ENCODE measurements at places on chromosomes 3 and 15.

GRCh38 chr15:43517354-43518196, at the start of gene MAP1A:
MAP1A (plus strand) TSS chr15:43517608; CDS start chr15:43521474, 3,866 bp downstream.
- DNase-seq, result peak; percentile 59

DNA sequence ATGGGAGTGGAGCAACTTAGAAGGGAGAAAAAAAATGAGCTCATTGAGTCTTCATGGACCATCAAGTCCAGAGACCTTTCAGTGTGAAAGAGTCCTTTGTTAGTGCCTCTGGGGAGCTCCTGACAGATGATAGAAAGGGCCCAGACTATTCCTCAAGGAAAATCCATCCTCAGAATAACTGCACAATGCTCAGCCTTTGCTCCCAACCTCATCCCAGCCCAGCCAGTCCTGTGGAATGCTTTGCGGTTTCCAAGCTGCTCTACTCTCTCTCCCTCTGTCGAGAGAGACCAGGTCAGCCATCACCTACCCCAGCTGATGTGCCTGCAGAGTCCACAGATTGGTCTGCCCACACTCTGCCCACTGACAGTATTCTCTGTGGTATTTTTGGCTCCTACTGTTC, 406.2 kb downstream of the MFSD1 start:
- DNase-seq, result no peak

DNA sequence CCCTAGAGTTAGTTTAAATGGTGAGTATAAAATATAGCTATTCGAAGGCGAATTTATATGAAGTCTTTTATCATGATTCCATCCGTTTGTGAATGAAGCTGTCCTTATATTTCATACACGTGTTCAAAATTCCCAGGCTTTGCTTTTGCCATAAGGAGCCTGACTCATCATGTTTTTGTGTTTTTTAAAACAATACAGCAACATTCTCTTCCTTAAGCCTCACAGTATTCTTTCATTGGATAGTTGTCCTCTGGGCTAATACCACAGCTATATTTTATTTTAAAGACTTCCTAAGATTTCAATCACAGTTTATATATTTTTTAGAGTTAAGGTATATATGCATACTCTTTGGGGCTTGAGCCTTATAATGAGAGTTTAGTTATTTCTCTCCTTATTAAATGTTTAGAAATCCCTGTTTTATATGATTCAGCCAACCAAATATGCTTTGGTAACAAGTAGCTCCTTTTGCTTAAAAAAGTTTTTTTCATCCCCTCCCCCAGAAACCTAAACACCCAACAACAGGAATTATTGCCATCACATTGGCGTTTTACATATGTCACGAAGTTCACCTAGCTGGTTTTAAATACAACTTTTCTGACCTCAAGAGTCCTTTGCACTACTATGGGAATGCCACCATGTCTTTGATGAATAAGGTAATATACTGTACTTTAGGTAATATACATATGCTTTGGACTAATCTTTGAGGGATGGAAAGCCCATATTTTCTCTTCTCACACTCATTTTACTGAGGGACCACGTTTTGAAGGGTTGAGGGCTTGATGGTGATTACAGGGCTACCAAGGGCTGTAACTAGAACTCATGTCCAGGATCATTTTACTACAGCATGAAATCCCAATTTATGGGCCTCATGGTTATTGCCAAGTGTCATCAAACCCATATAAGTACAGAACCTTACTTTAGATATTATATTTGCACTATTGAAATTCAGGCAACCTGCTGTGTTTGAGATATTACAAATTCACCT, 28.5 kb downstream of the ST3GAL6 start:
- DNase-seq, result no peak

GRCh38 chr3:106392915-106393314, 524.1 kb upstream of the CBLB start:
- DNase-seq, result no peak

DNA sequence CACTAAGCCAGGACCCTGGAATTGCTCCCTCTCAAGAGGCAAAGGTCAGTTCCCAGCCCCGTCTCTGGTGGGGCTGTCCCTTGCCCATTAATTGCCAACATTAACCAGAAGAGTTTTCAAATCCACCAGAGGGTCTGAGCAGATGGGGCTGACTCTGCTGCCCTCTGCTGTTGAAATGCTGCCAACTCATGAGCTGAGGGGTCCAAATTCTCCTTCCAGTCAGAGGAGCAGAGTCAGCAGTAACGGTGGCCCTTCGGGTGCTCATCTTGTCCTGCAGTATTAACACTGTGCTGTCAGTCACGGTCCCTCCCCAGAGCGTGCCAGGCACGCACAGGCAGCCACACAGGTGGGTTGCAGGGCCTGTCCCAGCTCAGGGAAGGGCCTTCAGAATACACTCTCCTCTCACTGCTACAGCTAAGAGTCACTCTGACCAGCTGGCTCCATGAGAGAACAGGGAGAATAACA, 10.7 kb upstream of the SPTBN5 start:
- DNase-seq, result peak; percentile 77

DNA sequence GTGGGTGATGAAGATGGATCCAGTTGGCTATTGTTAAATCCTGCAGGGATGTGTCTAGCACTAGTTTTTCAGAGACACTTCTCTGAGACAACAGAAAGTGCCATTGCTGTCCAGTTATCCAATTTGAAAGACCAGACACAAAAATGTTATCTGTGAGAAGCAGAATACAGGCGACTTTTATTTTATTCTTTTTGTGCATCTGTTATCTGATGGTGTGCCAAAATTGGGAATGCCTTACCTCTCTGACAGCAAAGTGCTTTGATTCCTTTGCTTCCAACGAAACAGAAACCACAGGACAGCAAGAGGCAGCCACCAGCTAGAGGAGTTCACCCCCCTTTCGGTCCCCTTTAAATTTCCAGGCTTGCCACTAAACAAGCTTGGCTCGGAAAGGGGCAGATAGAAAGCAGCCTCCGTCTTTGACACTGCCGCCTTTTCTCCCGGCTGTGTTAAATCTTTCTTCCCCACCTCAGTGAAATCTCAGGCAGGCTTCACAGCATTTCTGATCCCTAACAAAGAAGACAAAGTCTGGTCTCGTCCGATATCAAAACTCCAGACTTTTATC, 17.7 kb upstream of the PRR20G start:
- no peak for DNase-seq

Measured in left kidney (tissue), 8 donors.